ENCODE measurements at places on chromosomes 4 and X.

- DNase-seq: no peak
These were observed 81.9 kb downstream of the RBM47 start for GRCh38 chr4:40547789-40548132.

GRCh38 chr4:78167510-78167909, 110.4 kb downstream of the FRAS1 start:
- DNase-seq: no peak

- DNase-seq: no peak
These were observed 108.8 kb downstream of the C4orf51 start for GRCh38 chr4:145788755-145789154.

- no peak for DNase-seq
These were observed 6.2 kb upstream of the PLCXD1 start for GRCh38 chrX:274904-275475.

DNA sequence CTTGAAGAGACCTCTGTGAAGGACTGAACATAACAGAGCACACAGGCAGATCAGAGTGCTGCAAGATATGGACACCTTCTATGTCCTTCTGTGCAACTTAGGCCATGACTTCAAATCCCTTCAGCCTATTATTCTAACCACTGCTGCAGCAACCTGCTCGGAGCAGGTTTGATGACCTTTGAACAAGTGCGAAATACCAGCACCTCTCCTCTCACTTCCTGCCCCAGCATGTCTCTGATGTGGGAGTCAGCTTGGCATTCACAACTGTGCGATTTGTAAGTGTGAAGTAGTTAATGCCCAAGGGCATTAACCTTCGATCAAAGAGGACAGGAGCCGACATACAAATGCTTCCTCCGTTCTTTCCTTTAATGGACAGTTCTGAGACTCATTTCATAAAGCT, 1.6 kb upstream of the EXOC1 start:
- DNase-seq: no peak

GRCh38 chrX:141947350-141947749, 43.7 kb downstream of the MAGEC1 start:
- no peak for DNase-seq

DNA sequence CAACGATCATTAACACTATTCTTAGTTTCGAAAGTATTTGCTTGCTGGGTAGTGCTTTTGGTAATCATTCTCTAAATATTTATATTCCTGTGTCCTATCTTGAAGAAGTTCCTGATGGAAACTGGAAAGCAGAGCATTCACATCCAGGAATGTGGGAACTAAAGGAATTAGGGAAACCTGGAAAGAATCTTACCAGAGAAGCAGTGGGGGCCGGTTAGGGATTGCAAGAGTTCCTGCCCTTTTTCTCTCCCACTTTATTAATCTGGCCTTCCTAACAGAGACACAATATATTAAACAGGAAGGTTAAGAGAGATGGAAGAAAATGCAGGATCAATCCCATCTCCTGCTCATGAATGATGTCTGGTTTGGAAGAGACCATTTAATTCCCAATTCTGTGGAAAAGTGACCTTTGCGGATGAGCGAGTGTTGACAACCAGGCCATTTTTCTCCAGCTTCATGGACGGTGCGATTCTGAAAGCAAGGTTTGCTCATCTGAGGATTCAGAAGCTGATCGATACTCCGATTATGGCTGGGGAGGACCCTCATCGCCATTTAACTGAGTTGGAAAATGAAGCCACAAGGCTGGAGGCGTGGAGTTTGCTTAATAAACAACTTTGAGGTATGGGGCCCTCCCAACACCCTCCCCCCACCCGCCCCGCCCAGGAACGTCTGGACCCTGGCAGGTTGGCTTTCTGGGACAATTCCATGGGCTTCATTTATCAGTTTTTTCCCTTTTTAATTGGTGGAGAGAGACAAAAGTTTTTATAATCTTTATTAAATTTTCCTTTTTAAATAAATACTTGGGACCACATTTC, 52.3 kb downstream of the C4orf51 start:
- DNase-seq: no peak

DNA sequence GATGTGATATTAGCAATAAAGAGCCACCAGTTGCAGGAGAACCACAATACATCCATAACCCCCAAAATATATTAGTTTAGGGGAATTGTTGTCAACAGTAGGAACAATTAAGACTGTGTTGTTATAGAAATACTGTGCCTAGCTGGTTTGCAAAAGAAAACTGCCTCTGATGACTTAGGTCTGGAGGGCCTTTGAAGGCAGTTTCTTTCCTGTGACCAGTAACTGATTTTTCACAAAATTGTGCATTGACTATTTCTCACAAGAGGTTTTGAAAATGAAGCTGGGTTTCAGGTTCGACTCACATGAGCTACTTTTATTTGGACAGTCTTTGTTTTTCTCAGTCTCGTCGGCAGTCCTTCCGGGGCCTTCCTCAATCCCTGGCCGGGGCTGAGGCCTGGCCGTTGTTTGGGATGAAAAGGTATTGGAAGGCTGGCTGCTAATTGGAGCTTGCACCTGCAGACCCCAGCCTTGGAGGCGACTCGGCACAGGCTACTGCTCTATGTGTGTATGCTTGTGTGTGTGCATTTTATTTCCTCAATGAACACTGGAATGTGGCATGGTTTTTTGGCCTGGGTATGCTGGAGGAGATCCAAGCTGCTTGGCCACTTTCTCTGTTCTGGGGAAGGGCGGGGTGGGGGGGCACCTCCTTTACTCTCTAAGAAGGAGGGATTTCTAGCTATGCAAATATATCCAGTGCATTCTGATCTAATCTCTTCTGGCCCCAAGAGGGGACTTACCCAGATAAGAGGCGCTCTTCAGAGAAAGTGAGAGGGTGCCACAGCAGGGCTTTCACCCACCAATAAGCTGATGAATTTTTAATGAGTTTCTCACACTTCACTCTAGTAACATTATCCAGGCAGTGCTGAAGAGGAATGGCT, 49.5 kb upstream of the LNX1 start:
- DNase-seq: peak; percentile 54

DNA sequence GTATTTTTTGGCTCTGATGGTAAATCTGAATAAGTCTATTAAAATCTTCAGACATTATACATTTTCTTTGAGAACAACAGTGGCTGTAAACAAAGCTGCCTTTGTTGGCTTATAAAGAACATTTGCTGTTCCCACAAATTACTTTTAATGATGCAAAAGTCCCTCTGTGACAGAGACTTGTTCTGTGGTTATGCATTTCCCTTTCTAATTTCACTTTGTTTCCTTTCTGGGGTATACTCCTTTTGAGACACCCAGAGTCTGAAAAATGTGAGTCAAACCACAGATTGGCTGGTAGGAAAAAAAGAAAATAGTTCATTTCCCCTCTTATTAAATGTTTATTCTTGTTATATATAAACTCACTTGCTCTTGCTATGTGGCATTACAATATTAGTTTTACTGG, 402.4 kb downstream of the PACRGL start:
- no peak for DNase-seq

DNA sequence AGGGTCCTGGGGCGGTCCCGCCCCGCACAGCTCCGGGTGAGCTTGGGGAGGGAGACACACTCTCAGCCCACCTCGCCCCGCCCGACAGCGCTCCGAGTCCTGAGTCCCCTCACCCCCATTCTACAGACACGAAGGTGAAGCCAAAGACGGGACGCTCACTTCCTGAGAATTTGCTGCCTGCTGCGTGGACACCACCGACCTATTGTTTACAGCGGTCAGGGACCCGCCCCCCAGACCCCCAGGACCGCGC, 796 bp upstream of the ZNF141 start:
- no peak for DNase-seq

GRCh38 chrX:6968231-6968630, 179.3 kb upstream of the STS start:
- DNase-seq: no peak

- DNase-seq: no peak
These were observed 17.5 kb downstream of the PLP1 start for GRCh38 chrX:103794119-103794518.

DNA sequence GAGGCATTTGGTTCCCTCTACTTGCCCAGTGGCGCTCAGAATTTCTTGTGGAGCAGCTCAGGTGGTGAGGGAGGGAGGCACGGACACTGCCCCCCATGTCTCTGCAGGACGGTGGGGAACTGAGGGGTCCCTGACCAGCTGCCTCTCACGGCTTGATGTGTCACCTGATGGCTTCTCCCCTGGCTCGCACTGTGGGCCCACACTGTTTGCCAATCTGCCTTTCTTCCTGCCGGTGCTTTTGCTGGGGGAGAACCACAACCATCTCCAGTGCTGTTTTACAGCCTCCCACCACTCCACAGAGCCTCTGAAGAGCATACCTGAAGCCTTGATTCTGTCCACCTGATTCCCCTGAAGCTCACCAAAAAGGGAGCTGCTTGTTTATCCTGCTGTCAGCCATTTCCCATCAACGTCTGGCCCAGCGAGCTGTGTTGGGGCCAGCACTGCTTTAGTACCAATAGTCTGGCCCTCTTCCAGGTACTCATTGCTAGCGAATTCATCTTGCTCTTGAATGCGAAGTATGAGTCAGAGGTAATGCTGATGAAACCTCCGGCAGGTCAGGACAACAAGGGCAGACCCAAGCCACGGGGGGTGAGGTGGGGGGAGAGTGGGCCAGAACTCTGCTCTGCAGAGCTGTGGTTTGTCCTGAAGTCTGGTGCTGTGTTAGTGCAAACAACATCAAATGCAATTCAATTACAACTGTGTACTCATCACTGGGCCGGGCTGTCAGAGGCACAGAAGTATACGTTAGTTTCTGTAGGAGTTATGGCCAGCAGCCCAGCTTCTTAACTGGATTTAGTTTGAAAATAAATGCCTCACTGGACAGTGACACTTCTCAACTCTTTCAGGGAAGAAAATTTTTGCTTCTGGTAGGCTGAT, 208.3 kb upstream of the JADE1 start:
- peak; percentile 87 for DNase-seq

DNA sequence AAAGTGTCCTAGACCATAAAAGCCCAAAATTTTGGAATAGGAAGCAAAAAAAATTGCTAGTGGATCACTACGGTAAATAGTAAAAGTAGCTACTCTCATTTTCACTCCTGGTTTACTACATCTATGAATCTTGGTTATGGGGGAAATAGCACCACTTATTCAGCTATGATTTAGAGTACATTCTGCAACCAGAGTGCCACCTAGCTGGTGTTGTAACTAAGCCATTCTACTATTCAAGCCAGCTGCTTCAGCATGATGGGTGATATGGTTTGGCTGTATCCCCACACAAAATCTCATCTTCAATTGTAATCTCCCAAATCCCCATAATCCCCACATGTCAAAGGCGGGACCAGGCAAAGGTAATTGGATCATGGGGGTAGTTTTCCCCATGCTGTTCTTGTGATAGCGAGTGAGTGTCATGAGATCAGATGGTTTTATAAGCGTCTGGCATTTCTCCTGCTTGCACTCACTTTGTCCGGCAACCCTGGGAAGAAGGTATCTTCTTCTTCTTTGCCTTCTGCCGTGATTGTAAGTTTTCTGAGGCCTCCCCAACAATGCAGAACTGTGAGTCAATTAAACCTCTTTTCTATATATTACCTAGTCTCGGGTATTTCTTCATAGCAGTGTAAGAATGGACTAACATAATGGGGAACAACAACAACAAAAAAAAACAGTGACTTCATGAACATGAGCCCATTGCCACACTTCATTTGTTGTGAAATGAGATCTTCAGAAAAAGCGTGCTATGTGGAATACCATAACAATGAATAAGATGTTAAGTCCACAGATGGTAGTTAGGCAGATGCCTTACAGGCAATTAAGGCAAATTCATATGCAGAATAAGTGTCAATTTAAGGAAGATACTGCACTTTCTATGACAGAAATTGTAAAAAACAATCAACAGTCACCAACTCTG, 280.1 kb downstream of the PABPC4L start:
- no peak for DNase-seq

- peak; percentile 4 for DNase-seq
These were observed 88.3 kb downstream of the ZAR1 start for GRCh38 chr4:48578132-48578968.

- no peak for DNase-seq
These were observed 145.2 kb downstream of the TET2 start for GRCh38 chr4:105291925-105292324.

- no peak for DNase-seq
These were observed 45.7 kb upstream of the SLC2A9 start for GRCh38 chr4:10066670-10067651.

GRCh38 chrX:5015451-5015850, 1213.2 kb downstream of the NLGN4X start:
- no peak for DNase-seq

DNA sequence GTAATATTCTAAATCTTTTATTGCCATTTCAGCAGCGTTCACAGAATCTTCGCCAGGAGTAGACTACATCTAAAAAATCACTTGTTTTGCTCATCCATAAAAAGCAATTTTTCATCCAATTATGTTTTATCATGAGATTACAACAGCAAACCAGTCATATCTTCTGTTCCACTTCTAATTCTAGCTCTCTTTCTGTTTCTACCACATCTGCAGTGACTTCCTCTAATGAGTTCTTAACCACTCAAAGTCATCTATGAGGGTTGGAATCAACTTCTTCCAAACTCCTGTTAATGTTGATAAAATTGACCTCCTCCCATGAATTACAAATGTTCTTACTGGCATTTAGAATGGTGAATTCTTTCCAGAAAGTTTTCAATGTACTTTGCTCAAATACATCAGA, 174.4 kb upstream of the BRWD3 start:
- no peak for DNase-seq

GRCh38 chr4:22435652-22436051, 80.2 kb downstream of the ADGRA3 start:
- no peak for DNase-seq

- no peak for DNase-seq
These were observed 14.0 kb downstream of the RBMX start for GRCh38 chrX:136866337-136867095.

- no peak for DNase-seq
These were observed 539.6 kb downstream of the PDHA2 start for GRCh38 chr4:96379524-96379923.

GRCh38 chr4:67869580-67870190, 14.1 kb downstream of the TMPRSS11D start:
- no peak for DNase-seq

DNA sequence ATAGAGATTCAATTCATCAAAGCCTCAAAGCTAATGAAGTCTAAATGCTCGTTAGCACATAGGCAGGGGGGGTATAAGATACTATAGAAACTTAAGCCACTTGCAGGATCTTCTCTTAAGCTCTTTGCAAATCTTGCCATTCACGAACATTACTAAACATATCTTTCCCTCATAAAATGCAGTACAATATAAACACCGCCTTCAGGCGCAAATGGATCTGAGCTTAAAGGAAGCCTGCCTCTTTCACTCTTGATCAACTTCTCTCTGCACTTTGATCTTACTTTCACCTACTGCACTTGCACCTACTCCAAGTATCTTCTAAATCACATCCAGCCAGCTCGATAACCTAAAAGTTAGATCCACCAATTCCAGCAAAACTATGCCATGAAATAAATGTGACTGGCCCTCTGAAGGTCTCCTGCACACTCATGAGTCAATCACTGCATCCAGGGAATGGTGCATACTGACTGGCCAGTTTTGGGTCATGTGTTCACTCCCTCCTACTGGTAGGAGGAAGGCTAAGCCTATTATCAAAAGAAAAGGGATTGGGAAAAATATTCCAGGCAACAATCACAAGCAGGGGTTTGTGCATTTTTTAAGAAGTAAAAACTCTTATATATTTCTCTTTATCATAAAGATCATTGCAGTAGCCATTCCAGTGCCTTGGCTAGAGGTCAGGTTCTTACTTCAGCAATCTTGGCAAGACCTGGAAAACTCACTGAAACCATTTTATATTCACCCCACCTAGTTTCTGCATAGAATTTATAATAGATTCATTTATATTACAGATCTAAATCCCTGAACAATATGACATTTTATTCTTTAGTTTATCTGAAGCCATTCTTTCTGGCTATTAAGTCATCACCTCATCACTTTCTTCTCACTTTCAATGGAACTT, 222.0 kb downstream of the PPP3CA start:
- no peak for DNase-seq

Data from SHP77 (cell line).